ENCODE measurements at places on chromosomes 1 and 21.
A peak's percentile ranks its signal among the peaks of the same experiment; 100 is the strongest.

- DNase-seq: no peak
These were observed 6.8 kb downstream of the MEF2D start for GRCh38 chr1:156493742-156494141.

DNA sequence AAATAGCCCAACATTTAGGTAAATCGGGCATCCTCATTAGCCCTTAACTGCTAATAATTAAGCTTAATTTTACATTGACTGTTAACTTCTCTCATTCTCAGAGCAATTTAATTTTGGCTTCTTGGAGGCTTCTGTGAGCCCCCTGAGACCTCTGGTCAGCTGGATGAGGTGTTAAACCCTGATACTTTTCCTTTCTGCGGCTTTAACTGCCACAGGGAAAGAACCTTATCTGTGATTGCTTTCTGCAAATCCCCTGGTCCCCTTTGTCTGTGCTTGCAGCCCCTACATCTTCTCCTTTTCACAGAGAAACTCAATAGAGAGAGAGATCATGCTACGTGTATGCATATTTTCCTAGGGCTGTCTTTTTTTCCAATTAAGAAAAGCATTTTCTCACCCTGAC lies 184.5 kb upstream of the CSF3R start:
- DNase-seq: no peak

DNA sequence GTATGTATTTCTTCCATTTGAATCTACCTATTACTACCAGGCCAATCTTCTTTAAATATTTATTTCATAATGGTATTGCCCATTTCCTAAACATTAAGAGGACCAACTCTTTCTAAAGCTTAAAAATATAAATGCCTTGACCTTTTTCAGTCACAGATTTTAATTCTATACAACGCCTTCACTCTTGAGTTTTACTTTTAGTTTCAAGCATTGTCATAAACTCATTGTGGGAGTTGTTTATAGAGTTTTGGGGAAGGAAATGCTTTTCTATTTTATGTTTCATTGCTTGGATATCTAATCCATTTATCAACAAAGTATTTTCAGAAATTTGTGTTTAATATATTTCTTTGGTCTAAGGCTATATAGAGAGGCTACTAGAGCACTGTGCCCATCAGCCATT lies 155.8 kb downstream of the DPYD start:
- no peak for DNase-seq

GRCh38 chr1:25737130-25737529 lies 62.9 kb upstream of the SELENON start:
- DNase-seq: no peak

DNA sequence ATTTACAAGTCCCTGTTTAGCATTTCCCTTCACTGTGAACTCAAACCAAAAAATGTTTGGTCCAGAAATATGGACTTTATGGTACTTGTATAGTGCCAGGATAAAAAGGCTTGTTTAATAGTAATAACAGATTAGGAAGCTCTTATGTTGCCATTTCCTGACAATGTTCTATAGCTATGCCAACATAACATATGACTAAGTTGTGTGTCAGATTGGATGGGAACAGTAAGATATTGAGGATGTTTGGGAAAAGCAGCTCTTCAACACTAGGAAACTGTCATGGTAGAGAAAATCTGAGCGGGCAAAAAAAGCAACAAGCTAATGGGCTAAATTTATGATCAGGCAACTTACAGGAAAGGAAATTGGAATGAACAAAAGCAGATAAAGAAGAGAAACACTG lies 287.1 kb upstream of the ADGRL4 start:
- no peak for DNase-seq

GRCh38 chr1:53334781-53335180 lies 6.9 kb upstream of the LRP8 start:
- DNase-seq: no peak

DNA sequence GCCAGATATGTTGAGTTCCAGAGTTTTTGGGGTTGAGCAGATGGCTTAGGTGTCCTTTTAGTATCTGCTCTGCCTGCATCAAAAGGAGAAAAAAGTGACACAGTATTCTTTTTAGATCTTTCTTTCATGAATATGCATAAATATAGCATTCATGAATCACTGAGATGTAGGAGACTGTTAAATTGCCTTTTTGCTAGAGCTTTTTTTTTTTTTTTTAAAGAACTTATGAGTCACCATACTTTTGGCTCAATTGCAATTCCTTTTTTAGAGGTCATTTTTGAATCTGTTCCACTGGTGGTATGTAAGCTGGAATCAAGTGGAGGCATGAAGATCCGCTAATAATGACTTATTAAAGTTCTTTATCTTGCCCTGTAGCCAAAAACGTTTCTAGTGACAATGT lies 480.9 kb upstream of the ZRANB2 start:
- no peak for DNase-seq

DNA sequence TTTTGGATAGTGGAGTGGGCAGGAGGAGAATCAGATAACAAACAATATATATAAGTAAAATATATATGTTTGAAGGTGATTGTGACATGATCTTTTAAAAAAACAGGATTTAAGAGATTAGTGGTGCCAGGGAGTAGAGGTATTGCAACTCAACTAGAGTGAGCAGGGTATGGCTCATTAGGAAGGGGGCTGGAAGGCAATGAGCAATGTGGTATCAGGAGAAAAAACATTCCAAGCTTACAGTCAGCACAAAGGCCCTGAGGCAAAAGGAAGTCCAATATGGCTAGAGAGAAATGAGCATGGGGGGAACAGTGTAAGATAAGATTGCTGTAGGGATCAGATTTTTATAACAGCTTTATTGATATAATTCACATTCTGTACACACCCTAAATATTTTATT lies 5.3 kb upstream of the GADD45A start:
- DNase-seq: no peak

DNA sequence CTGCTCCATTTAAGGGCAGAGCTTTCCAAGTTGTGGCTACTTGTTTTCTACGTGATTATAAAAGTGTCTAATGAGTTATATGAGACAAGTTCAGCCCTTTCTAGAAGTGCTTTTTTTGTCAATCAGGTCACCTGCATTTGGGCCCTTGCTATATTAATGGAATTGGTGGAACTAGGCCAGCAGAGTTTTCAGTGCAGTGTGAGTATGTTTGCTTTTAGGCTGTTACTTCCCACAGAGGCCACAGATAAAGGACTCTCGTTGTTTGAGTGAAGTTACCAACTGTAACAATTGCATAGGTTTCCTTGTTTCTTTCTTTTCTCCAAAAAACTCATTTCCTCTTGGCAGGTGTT lies 10.9 kb downstream of the SMAP2 start:
- DNase-seq: no peak

GRCh38 chr1:187168297-187168696 lies 339.5 kb downstream of the PLA2G4A start:
- DNase-seq: no peak

DNA sequence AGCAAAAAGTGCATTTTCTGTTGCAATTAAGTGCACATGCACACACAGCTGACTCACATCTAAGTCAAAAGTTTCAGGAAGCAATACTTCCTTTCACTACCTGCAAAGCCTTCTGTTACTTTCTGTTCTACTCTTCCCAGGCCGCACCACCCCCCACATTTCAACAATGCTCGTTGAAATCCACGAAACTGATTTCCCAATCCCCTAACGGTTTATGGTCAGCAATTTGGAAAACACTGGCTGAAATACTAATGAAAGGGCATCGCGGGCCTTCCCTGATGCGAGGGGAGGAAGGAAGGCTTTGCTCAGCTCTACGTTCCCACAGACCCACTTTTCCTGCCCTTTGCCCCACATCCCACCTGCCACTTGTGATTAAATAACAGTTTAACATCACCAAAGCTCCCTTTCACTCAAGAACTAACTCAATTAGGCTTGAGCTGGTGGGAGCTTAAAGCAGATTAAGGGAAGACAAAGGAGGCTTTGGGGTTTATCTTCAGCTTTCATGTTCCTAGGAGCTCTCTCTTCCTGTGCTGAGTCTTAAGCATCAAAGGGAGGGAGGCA lies 243.2 kb upstream of the RAB4A start:
- DNase-seq: peak; percentile 29

- DNase-seq: no peak
These were observed 22.0 kb upstream of the IFNLR1 start for GRCh38 chr1:24209097-24209496.

- no peak for DNase-seq
These were observed 20.0 kb upstream of the LAMC1 start for GRCh38 chr1:183003203-183003602.

- DNase-seq: no peak
These were observed 841.1 kb upstream of the TMPRSS15 start for GRCh38 chr21:19244502-19245187.

- DNase-seq: no peak
These were observed 46.0 kb downstream of the UBIAD1 start for GRCh38 chr1:11318982-11319381.

DNA sequence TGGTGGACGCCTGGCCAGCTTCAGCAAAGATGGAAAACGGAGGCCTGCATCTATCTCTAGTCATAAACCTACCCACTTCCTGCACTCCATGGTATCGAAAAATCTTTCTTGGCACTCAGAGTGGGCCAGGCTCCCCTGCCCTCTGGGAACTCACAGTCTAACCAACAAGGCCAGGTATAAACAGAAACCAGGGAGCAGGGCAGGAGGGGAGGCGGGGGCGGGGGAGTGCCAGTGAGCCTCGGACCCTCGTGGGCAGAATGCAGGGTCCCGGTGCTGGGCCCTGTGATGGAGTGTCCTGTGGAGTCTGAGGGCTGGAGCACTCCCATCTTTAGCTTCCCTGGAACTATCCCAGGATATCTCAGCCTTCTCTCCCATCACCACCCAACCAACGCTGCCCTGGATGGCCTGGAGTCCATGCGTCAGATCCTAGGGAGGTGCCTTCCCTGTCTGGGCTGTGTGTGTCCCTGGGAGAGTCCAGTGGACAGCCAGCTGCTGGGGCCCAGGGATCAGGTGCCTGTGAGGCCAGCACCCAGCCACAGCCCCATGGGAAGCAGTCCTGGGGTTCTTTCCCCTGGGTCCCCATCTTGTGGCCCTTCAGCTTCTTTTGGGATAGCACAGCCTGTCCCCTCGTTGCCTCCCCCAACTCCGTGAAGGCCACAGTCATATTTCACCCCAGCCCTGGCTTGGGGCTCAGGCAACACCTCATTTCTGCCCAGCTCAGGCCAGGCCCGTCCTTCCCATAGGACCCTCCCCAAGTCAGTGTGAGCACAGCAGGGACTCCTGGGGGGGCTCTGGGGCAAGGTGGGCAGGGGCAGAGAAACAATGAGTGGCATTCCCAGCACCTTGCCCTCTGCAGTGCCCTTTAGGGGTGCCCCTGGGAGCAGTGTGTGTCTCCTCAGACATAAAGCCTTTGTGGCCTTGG lies 1.1 kb upstream of the EPS8L3 start:
- no peak for DNase-seq

GRCh38 chr1:48249868-48250267 lies 27.4 kb downstream of the SLC5A9 start:
- DNase-seq: no peak

GRCh38 chr1:202397256-202397655 lies 48.8 kb downstream of the PPP1R12B start:
- no peak for DNase-seq

Measured in activated naive CD4-positive, alpha-beta T cell treated with Interleukin-2 at 50 U/mL for 16 hours (primary cell).